Testis (tissue), 5 donors: ENCODE measurements at places on chromosomes 6 and 20. TPM values are rescaled to one million over a fixed set of nuclear protein-coding genes. Genes with fewer than 3 reads are reported as not detected.

DNA sequence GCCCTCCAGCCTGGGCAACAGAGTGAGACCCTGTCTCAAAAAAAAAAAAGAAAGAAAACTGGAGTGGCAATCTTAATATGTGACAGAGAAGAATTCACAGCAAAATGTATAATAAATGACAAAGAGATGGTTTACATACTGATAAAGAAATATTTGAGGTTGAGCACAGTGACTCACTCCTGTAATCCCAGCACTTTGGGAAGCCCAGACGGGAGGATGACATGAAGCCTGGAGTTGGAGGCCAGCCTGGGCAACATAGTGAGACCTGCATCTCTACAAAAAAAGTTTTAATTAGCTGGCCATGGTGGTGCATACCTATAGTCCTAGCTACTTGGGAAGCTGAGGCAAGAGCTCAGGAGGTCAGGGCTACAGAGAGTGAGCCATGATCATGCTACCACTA, 12.4 kb upstream of the DEFB118 start:
- H3K36me3 ChIP-seq, result no peaks in the 10 kb centered on the region
- no peak for DNase-seq
- no peaks in the 10 kb centered on the region for H3K4me1 ChIP-seq
- H3K27ac ChIP-seq, result no peak overlapping the region
- no peak overlapping the region for H3K4me3 ChIP-seq

KCNK16 gene
- total RNA-seq, result not detected

ASF1A gene
- total RNA-seq, result 11.1 TPM

- H3K36me3 ChIP-seq, result no peaks in the 10 kb centered on the region
- peak within 1 kb of the TSS; percentile 99 for H3K4me3 ChIP-seq
- H3K27me3 ChIP-seq, result no peaks in the 10 kb centered on the region
Observed at GRCh38 chr6:24719125-24719971, at the start of gene C6orf62. Gene C6orf62, minus strand, starts transcription at chr6:24719154. Its CDS starts 486 bp downstream, at chr6:24718668.

TBXT gene
- total RNA-seq, result 0.24 TPM

DNA sequence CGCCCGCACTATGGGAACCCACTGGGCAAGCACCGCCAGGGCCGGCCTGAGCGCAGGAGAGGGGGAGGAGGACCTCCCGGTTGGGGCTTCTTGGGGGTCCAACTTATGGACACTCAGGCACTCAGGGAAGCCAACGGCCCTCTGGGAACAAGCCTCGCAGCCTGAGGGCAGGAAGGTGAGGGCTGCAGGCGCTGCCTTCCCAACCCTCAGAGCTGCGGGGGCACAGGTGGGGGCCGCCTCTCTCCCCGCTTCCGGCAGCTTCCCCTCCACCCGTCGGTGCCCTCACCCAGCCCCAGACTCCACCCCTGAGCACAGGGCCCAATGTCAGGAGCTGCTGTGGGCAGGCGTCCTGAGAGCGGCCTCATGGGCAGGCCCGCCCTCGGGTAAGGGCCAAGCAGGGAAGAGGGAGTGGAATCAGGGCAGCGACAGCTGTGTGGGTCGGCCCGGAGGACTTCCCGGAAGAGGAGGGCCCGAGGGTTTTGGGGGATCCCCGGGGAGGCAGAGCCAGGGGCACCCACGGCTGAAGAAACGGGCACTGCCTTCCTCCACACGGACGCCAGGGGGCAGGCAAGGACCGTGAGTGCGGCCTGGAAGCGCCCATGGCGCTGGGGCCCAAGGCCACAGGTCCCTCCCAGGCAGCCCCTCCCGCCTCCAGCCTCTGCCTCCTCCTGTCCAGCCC, 488 bp upstream of the PTK6 start:
- no peak overlapping the region for H3K4me3 ChIP-seq
- H3K4me1 ChIP-seq, result peaks cover 10% of the 10 kb centered on the region
- no peak overlapping the region for H3K27ac ChIP-seq
- H3K36me3 ChIP-seq, result no peaks in the 10 kb centered on the region
- DNase-seq, result peak; percentile 73
